ENCODE measurements at places on chromosomes 1 and 21.

- DNase-seq: no peak
Observed at GRCh38 chr21:42069843-42070242, 1.3 kb upstream of the UMODL1 start.

DNA sequence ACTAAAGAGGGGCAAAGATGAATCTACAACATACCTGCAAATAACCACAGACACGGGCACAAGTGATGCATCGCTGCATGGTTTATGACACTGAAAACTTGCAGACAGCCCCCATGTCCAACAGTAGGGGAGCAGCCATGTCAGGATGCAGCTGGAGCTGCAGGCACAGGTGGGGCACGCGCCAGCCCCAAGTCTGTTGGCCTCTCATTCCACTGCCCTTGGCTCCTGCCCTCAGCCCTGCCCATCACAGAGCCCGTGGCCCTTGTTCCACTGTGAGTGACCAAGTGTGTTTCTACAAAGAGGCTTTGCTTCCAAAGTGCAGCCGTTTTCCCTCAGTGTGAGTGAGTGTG is 3.2 kb upstream of the PADI4 start:
- DNase-seq: no peak

DNA sequence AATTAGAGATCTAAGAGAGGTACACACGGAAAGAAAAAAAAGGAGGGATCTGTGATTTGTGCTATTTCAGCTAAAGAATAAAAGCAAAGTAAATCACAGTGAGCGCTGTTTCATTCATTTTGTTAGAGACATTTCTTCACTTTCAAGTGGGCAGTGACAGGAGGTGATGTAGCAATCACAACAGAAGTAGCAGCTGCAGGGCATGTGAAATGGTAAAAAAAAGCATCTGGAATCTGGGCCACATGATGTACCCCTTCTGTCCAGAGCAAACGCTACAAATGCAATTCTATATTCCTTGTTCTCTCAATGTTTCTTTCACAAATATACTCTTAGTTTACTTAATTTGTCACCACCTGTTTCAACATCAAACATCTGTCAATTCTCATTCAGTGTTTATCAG is 786.5 kb downstream of the LRRIQ3 start:
- DNase-seq: no peak

GRCh38 chr1:54309631-54310366 is 96.4 kb downstream of the SSBP3 start:
- no peak for DNase-seq

- DNase-seq: no peak
Observed at GRCh38 chr1:199002661-199003060, 363.8 kb downstream of the PTPRC start.

DNA sequence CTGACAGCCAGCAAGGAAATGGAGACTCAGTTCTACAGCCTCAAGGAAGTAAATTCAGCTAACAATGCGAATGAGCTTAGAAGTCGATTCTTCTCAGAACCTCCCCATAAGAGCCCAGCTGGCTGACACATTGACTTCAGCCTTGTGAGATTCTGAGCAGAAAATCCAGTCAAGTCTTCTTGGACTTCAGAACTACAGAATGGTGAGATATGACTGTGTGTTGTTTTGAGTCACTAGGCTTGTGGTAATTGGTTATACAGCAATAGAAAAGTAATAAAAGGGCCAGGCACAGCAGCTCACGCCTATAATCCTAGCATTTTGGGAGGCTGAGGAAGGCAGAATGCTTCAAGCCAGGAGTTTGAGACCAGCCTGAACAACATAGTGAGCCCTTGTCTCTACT is 161.8 kb upstream of the IVNS1ABP start:
- no peak for DNase-seq

DNA sequence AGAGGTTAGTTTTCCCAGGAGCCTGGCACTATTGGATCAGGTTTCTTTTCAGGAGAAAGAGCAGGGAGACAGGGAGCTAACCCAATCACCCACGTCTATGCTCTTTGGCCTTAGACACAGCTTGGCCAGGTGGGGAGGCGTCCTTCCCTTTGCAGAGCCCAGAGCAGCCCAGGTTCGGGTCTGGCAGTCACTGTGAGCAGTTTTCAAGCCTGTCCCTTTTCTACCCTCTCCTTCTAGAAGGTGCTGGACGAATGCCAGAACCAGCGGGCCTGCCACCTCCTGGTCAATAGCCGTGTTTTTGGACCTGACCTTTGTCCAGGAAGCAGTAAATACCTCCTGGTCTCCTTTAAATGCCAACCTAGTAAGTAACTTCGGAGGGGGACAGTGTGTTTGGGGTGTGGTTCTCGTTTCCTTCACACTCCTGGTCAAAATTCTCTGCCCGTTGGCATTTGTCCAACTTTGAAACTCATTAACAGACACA is 44.9 kb downstream of the EVA1C start:
- no peak for DNase-seq

- no peak for DNase-seq
Observed at GRCh38 chr1:98766255-98766654, 104.7 kb downstream of the SNX7 start.

- no peak for DNase-seq
Observed at GRCh38 chr1:228044961-228045360, 37.5 kb upstream of the ARF1 start.

GRCh38 chr1:111270771-111271463 is 19.7 kb upstream of the CHIA start:
- DNase-seq: no peak

GRCh38 chr1:9827558-9828185 is 3.9 kb upstream of the CLSTN1 start:
- DNase-seq: no peak

DNA sequence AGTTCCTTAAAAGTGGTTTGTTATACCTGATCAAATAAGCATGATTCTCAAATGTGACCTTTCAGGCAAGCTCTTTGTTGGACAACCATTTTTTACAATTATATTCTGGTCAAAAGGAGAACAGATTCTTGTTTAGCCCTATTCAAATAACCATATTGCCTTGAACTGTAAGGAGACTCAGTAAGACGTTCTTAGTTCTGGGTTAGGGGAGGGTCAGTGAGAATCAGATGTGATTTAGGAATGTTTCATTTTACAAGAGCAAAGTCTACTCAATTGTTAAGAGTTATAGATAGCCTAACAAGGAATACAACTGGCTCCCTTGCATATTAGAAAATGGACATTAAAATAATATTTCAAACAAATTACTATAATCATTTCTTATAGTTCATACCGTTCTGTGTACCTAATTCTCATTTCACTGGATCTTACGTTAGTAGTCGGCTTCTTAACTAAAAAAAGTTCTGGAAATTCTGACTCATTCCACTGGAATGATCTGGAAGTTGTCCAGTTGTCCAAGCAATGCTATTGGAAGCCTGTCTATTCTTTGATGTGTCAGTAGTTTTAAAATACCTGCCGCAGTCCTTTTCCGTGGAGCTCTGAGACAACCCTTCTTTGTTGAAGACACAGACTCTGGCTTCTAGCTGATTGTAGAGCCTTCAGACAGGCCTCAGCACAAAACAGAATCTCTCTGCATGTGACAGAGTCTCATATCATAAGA is 88.8 kb downstream of the MAST2 start:
- DNase-seq: peak; percentile 92

- no peak for DNase-seq
Observed at GRCh38 chr1:164712131-164713036, 153.4 kb downstream of the PBX1 start.

DNA sequence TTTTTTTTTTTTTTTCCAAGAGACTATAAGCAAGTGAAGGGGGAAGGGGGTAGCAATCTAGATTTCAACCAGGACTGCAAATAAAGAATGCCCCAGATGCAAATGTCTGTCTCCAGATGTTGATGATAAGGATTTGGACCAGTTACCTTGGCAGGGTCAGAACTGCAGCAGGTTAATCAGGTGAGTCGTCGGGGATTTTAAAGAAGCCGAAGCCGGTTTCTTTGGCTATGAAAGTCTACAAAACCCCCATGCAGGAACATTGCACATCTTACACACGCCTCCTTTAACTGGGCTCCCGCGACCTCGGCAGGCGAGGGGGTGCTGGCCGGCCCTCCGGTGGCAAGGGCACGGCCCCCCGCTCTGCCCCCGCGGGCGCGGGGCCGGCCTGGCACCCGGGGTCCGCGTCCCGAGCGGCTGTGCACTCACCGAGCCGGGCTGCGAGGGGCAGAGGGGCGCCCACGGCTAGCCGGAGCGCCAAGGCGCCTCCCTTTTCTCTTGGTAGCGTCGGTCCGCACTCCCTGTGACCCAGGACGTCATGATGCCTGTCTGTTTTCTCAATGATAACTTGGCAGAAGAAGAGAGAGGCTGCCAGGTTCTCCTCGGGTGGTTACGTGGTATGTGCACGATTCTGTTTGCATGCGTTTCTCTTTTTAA is 366.3 kb upstream of the ESRRG start:
- peak; percentile 51 for DNase-seq

GRCh38 chr1:236168716-236169429 is 26.5 kb downstream of the GPR137B start:
- DNase-seq: no peak

DNA sequence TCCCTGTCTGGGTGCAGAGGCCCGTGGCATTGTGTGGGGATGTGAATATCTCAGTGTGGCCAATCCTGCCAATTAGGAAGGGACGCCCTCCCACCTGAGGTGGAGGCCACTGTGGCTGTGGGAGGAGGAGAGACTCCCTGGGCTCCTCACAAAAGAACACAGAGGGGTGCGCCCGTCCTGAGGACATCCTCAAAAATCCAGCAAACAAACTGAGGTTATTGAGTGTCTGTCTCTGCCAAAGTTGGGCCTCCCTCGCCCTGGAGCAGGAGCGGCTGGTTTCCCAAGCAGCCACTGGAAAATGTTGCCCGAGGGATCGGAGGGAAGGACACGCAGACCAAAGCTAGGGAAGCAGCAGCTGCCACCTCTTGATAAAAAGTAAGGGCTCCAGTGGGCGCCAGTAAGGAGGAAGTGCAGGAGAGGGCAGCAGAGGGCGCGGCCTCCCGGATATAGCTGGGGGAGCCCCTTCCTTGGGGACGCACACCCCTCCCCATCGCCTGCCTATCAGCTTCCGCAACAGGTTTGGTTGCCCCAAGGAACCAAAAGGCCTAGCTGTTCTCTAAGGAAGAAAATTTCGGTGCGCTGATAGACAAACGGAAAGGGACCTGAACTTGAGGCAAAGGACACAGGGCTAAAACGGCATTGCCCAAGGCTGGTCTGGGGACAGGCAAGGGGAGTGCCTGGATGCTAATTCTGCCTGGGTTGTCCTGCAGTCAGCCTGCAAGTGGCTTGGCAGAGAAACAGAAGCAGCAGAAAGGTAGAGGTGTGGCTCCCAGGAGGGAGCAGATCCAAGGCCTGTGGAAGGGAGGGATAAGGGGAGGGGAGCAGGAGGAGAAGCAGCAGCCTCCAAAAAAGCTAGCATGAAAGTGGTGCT is 1.7 kb upstream of the GRIK3 start:
- no peak for DNase-seq

DNA sequence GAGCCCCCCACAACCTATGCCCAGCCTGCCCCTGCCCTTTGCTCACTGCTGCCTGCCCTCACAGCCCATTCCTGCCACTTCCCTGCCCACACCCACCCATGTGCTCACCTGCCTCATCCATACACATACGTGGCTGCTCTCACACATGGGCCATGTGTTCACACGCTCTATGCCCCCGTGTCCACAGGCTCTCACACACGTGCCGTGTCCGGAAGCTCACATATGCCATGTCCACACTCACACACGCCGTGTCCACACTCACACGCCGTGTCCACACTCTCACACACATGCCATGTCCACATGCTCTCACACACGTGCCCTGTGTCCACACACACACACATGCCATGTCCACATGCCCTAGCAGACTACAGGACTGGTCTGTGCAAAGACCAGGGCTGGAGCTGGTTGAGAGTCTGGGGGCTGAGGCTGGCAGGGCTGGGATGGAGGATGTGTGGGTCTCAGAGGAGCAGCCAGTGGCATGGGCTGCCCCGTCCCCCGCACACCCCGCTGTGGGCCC is 583 bp upstream of the RNF223 start:
- DNase-seq: no peak

- DNase-seq: no peak
Observed at GRCh38 chr1:96926176-96926575, 204.6 kb downstream of the PTBP2 start.

DNA sequence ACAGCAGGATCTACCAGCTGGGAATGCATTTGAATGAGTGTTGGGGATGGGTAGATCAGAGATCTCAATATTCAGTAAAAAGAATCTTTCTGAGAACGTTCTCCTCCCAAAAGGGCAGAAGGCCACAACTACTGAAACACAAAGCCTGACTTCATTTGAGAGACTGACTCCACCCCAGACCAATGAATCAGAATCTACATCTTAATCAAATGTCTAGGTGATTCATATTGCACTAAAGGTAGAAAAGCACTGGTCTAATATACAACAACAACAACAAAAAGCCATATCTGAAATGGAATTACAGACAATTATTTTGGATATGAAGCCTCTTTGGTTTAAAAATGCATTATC is 123.9 kb downstream of the SMYD3 start:
- no peak for DNase-seq

DNA sequence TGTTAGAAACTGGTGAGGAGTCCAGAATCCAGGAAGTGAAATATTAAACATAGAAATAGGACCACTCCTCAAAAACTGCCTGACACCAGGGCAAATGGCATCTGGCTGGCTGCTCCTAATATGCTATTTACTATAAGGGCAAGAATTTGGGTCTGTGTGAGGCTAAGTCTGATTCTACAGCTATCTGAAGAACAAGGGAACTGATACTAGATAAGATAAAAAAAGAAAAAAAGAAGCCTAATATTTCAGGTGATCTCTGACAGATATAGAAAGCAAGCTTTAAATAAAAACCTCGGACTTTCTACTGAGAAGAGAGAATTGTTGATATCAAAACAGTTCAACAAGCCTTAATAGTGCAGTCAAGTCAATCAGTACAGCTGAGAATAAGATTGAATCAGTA is 42.1 kb upstream of the VAV3 start:
- DNase-seq: no peak

DNA sequence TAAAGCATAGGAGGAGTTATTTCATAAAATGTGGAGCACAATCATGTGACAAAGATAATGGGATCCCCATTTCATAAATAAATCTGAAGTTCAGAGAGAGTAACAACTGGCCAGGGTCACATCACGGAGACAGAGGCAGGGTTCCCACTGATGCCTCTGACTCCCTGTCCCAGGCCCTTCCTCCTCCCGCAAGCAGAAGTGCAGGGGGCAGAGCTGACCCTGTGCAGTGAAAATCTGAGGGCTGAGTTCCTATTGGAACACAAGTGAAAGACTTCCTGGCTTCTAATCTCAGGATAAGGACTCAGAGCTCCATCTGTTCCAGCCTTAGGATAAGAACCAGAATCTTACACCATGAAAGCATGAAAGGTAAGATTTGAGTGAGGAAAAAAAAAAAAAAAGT is 22.0 kb downstream of the SELL start:
- DNase-seq: no peak

GRCh38 chr1:118890851-118891384 is 97.2 kb downstream of the TBX15 start:
- no peak for DNase-seq

DNA sequence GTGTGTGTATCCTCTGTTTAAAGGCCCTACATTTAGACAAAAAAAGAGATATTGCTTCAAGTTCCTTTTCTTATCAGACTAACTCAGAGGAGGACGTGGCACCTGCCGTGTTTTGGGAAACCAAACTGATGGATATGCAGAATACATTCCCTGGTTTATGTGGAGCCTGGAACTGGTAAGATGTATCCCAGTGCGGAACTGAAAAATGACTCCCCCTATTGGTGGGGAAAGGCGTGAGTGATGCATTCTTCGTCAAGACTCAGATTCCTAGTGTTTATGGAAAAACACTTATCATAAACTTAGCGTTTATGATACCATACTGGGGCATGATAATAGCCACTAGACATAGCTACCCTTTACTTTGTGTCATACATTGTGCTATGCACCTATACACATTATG is 154.2 kb downstream of the ZNF326 start:
- DNase-seq: no peak

GRCh38 chr1:228940926-228941325 is 205.6 kb downstream of the RHOU start:
- DNase-seq: no peak

- no peak for DNase-seq
Observed at GRCh38 chr1:240212556-240212955, 120.9 kb downstream of the FMN2 start.

Measured in astrocyte (in vitro differentiated cells and primary cell).